Stimulated activated naive CD8-positive, alpha-beta T cell treated with anti-CD3 and anti-CD28 coated beads, Interleukin-15, amount 100 ng/mL, for 72 hours (primary cell): ENCODE measurements at places on chromosomes 7 and 10.

GRCh38 chr7:94336009-94336408 is 58.7 kb upstream of the COL1A2 start:
- DNase-seq, result no peak

- no peak for DNase-seq
These were observed 9.1 kb downstream of the CHRM2 start for GRCh38 chr7:136877509-136877908.

DNA sequence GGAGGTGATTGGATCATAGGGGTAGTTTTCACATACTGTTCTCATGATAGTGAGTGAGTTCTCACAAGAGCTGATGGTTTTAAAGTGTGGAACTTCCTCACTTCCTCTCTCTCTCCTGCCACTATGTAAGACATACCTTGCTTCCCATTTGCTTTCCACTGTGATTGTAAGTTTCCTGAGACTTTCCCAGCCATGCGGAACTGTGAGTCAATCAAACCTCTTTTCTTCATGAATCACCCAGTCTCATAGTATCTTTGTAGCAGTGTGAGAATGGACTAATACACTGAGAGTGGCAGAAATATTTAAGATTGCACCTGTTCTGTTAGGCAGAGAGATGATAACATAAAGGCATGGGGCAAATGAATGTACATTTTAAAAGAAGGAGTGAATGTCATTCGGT is 507.8 kb downstream of the SORCS3 start:
- DNase-seq, result no peak

DNA sequence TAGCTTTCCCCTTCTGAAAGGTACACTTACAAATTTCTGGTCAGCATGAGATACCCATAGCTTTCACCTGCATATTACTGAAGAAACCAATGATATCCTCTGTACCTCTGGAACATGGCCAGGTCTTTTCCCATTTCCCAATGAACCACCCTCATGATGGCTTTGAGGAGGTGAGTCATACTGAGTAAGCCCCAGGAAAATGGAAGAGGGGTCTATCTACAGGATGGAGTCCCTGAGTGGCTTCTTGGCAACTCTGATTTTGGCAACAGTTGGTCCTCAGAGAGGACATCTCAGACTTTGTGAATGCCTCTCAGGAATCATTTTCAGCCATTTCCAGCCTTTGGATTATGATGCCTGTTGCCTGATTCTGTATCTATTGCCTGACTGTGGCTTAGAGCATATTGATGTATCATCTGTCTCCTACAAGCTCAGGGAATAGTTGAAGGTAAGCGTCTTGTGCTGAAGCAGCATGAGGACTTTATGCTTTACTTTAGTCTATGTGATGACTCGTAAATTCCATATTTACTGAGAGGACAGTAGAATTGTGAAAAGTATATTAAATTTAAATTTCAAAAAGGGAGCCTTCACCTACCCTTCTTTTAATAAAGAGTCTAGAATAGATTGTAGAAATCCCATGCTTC is 84.7 kb upstream of the DKK1 start:
- no peak for DNase-seq

- no peak for DNase-seq
These were observed 305.1 kb upstream of the PITRM1 start for GRCh38 chr10:3477683-3478082.

GRCh38 chr7:95322396-95322795 is 1.9 kb downstream of the PON1 start:
- DNase-seq, result no peak

DNA sequence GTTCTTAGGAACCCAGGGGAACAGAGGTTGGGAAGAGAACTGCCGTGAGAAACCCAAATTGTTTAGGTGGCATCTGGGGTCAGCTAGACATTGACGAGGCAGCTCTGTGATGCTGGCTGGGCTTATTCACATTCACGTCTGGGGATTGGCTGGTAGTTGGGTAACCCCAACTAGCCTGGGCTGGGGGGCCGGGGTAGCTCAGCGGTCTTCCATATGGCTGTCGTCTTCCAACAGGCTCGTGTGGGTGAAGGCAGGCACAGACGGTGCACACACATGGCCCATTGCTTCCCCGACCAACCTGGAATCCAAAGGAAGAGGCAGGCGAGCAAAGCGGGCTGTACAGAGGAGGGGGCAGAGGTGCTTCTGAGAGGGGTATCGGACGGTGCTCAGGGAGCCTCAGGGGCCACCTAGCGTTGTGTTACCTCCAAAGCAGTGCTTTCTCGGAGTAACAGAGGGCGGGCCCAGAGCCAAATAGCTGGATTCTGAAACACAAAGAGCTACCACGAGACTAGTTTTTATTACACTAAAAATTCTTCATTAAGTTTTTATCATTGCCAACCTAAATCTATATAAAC is 34.5 kb downstream of the MKI67 start:
- DNase-seq, result no peak

DNA sequence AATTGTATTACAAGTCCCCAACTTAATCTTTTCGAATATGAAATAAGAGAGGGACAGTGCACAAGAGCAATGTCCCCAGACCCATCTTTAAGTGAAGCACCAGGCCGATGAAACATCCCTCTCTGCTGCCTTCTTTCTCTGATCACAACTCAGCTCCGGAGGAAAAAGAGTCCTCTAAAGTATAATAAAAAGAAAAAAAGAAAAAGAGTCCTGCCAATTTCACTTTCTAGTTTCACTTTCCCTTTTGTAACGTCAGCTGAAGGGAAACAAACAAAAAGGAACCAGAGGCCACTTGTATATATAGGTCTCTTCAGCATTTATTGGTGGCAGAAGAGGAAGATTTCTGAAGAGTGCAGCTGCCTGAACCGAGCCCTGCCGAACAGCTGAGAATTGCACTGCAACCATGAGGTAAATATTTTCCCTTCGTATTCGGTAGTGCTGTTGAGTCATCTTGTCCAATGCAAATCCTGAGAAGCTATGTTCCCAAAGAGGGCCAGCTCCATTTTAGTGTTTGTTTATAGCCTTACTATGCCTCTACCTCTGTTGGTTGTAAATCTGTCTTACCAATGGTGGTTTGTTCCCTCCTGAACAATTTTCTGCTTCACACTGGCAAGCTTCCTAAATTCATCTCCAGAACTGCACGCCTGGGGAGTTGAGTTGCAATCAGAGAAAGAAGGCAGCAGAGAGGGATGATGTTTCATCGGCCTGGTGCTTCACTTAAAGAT is at the start of gene IFIT2:
Gene IFIT2, plus strand, starts transcription at position 326 of the 725 bp plus-strand sequence. Its CDS starts 78 bp downstream, at position 404.
- no peak for DNase-seq

- DNase-seq, result no peak
These were observed 201.9 kb downstream of the BMPER start for GRCh38 chr7:34107276-34107675.

DNA sequence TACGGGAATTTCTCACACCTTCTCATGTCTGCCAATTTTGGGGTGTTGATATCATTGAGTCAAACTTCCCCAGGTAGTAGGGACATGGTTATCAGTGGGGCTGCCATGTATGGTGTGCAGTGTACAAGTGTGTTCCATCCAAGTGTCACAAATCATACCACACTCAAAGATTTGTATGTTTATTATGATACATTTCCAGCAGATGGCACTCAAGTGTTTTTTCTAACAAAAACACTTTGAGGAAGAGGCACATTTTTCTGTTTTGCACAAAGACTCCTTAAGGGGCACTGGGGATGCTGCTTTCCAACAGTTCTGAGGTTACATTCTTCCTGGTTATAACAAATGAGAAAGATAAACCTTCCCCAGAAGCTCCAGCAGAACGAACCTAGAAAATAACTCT is 414.5 kb downstream of the REEP3 start:
- no peak for DNase-seq

- no peak for DNase-seq
These were observed 205.0 kb downstream of the TFEC start for GRCh38 chr7:115825456-115826115.

DNA sequence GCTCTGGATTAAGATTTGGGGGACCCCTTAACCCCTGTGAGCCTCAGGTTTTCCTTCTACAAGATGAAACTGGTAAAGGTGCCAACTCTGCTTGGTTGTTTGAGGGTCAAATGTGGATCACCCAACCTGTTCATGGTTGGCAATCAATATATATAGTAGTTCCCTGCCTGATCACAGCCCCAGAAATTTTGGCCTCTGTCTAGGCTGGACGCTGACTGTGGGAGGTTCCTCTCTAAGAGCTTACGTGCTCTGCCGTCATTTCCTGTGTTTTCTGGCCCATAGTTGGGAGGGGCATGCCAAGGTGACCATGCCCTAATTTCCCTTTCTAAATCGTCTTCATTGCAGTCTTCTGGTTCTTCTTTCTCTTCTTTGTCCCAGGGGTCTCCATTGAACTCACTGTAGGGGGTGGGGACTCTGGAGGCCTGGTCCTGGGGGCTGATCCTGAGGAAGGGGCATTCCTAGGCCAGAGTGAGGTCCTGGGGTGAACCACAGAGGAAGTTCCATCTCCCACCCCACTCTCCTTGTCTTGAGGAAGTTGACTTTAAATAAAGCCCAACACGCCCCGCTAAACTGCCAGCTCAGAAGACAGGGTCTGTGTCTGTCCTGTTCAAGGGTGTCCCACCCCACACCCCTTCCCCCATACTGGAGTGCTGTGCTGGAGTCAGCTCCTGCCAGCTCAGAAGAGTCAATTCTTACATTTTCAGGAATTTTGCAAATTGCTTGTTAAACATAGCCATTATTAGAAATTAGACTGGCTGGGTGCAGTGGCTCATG is 98.9 kb upstream of the SDK1 start:
- DNase-seq, result no peak

DNA sequence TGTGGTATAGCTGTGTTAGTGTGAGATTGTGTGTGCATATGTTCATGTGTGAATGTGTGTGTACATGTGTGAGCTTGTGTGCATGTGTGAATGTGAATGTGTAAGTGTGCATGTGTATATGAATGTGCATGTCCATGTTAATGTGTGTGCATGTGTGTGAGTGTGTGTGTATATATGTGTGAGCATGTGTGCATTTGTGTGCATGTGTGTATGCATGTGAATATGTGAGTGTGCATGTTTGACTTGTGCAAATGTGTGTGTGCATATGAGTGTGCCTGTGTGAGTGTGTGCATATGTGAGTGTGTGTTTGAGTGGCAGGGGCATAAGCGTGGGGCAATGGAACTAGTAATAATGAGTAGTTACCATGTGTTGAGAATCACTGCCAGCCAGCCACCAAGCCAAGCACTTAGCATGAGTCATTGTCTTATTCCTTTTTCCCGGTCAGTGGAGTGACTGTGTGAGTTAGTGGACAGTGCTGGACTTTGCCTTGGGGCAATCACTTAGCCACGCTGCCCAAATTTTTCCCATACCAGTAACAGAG is 46.3 kb upstream of the SHH start:
- DNase-seq, result no peak

DNA sequence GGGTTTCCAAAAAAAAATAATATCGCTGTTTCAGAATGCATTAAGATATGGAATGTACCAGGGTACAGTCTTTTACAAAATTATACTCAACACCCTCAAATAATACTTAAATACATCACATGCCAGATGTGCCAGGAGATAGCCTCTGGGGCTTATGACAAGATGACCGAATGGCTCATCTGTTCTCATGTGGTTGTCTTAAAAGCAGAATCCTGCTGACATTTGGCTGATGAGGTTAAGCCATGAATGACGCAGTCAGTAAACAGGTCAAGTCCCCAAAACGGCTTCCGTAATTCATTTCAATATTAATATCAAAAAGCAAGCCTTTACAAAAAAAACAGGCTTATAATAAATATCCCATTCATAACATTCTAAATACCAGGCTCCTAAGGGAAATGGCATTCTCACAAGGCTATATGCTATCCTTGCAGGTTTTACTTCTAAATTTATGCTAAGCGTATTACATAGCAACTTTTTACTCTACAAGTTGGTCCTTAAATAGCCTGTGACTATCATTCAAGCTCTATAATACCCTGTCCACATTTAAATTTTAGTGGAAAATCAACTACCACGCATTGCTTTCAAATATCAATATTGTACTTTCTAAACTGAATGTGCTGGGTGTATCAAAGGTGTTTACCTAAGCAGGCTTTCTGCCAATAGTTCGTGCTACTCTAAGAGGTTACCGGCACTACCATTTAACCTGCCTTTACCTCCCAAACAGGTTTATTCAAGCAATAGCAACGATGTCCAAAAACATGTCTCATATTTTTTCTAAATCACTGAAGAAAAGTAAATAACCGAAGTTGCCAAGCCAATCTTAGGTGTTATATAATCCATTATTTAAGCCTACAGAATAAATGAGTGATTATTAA is 15.6 kb downstream of the SMURF1 start:
- no peak for DNase-seq
